ENCODE measurements at places on chromosomes 5 and 9. TPM values are rescaled to one million over a fixed set of nuclear protein-coding genes. Genes with fewer than 3 reads are reported as not detected.

DNA sequence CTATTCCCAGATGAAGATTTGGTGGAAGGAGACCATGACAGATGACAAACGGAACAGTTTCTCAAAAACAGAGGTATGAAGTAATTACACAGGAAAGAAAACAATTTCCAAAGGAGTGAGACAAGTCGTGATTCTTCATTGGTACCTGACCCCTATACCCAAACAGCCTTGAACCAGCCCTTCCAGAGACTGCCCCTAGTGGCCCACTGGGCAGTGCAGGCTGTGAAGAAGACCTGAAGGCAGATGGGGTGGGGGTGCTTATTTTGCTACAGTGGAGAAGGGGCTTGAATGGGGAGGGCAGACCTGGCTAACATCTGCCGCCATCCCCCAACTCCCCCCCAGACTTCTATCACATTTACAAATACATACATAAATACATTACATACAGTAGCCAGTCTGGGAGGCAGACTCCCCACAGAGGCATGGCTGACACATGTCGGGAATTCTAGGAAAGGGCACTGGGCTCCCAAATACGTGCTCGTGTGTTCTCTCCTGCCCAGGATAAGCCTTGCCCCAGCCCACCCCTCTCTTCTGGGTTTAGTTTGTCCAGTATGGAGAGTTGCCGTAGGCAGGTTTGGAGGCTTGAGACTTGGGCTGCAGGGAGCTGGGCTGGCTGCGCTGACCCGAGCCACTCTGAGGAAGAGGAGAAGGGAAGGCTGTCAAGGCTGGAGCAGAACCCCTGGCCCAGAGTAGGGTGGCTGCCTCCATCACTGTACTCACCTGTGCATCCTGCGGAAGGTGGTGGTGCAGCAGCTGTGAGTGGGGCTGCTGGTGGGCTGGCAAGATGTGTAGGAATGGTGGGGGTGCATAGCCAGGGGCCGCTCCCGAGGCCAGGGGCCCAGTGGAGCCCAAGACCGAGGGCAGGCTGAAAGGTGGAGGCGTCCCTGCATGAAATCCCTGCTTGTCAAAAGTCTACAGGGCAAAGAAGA lies 105.3 kb downstream of the UBE2R2 start:
- peak; percentile 43 for DNase-seq

GRCh38 chr5:96876292-96876850 lies at the start of gene ERAP2:
TSS of gene ERAP2 (plus strand) at chr5:96876500. CDS start at chr5:96879686, 3,186 bp downstream.
- peak; percentile 28 for DNase-seq

Gene NR5A1
- total RNA-seq, result not detected

GRCh38 chr5:73115399-73116051 lies 4.8 kb upstream of the TMEM171 start:
- DNase-seq, result no peak

GRCh38 chr5:35781181-35781790 lies 75.4 kb upstream of the IL7R start:
- no peak for DNase-seq

- DNase-seq, result no peak
These were observed 311.4 kb downstream of the TLE1 start for GRCh38 chr9:81377921-81378320.

Gene OR1J2
- total RNA-seq, result not detected

DNA sequence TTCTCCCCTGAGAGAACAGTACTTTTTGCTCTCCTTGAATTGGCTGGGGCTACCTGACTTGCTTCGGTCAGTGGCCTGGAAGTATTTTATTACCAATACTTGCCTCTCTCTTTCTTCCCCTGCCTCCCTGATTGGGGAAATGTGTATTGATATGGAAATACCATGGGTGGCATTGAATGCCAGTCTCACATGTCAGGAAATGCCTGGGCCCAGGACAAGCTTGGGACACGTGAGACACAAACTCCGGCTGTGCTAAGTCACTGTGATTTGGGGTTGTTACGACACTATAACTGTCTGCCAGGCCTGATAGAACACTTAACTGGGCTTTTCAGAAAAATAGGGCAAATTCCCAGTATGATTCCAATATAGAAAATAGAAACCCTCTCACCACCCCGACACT lies 238.3 kb downstream of the GADD45G start:
- no peak for DNase-seq

DNA sequence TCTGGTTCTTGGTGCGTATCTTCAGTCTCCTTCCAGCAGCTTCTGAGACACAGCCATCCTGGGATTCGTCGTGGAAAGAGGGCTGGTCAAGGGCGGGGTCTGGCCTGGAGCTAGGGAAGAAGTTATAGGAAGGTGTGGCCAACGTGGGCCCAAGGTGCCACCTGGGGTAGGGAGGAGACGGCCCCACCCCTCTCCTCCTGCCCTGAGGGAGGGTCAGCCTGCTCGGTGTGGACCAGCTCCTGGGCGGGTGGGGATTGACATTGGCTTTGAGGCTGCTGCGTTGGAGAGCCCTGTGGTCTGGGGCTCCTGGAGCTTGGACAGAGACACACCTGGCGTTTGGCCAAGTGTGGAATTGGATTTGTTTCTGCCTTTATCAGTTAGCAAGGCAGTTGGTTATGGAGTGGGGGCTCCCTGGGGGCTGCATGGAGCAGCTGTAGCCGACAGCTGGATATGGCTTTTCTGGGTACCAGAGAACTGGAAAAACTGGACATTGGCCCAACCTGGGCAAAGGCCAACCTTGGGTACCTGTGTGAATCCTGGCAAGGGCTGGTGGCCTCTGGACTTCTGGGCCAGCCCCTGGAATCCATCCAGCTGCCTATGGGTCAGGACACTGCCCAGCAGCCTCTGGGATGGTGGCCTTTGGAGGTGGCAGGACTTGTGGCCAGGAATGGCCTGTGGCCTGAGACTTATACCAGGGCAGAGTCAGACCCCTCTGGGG lies 75.7 kb upstream of the PPP1R26 start:
- no peak for DNase-seq

Gene RASGEF1C
- total RNA-seq, result not detected

- DNase-seq, result no peak
These were observed 18.6 kb upstream of the CEP72 start for GRCh38 chr5:593511-593910.

- DNase-seq, result no peak
These were observed 60.3 kb upstream of the ADAMTS16 start for GRCh38 chr5:5079876-5080275.

GRCh38 chr5:14339468-14339867 lies 196.3 kb downstream of the TRIO start:
- no peak for DNase-seq

GRCh38 chr9:90074316-90074962 lies 469.6 kb downstream of the GADD45G start:
- no peak for DNase-seq

- DNase-seq, result peak; percentile 52
These were observed 9.9 kb upstream of the PCDHB2 start for GRCh38 chr5:141084487-141084989.

- DNase-seq, result no peak
These were observed 552.0 kb upstream of the KLF4 start for GRCh38 chr9:108041551-108041950.

Gene C7
- total RNA-seq, result not detected

Gene DOCK2
- total RNA-seq, result 181 TPM

- DNase-seq, result no peak
These were observed 52.7 kb downstream of the WNK2 start for GRCh38 chr9:93236541-93237206.

DNA sequence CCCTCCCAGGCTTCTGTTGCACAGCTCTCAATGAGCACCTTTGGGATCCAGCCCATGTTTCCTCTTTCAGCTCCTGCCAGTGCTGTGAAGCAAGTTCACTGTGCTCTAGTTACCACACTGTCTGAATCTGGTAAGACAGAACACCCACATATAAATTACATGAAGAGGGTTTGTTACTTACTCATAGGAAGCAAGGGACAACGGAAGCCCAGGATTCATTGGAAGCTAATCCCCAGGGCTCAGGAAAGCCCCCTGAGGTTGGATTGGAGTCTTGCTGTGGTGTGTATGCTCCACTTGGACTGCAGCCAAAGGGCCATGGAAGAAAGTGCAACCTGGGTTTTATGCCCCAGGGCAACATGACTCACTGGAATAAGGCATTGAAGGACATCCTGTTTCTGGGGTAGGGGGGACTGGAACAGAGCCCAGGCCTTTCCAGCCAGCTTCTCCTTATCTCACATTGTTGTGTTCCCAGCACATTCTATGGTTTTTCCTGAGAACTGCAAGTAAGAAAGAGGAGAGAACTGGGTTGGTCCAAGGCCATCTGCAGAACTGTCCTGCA lies 15.6 kb upstream of the CLK4 start:
- DNase-seq, result no peak

Gene ACSL6
- 3.3 TPM for total RNA-seq

Gene WDR38
- total RNA-seq, result not detected

GRCh38 chr5:146721073-146721815 lies 157.3 kb downstream of the PPP2R2B start:
- DNase-seq, result no peak

Gene IFNK
- total RNA-seq, result not detected

Gene BRINP1
- total RNA-seq, result not detected

Gene DBH
- total RNA-seq, result not detected

- no peak for DNase-seq
These were observed 55.9 kb downstream of the TMEM215 start for GRCh38 chr9:32839013-32839885.

DNA sequence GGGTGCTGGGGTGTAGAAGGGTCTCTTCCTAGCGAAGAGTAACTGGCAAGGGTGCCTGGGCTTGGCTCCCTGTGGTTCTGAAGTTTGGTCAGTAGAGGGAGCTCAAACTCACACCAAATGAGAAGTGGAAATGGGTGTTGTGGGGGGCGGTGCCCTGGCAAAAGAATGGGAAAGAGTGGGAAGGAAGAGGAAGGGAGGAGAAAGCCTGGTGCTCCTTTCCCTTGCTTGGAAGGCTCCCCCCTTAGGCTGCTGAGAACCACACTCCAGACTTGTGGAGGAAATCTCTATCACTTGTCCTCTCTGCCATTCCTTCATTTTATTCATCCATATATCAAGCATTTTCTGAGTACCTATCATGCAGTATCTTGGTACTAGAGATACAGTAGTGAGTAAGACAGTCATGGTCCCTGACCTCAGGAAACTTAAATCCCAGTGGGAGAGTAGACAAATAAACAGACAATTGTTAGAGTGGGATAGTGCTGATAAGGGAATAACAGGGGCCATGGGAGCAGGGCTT lies 13.0 kb downstream of the SLC4A9 start:
- peak; percentile 57 for DNase-seq

DNA sequence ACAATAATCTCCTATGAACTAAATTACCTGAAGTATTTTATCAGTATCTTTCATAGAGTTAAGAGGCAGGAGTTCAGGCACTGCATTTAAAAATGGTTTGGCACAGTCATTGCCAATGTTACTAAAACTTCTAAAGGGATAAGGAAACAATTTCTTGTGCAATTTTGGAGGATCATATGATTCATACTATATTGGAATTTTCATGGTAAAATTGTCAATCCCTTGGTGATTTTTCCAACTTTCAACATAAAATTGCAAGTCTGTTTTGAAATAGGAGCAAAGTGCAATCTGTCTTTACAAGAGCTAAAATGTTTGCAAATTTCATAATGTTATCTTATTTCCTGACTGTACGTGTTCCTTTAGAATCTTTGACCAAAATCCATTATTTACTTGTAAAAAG lies 211.1 kb downstream of the DMRTA1 start:
- no peak for DNase-seq

DNA sequence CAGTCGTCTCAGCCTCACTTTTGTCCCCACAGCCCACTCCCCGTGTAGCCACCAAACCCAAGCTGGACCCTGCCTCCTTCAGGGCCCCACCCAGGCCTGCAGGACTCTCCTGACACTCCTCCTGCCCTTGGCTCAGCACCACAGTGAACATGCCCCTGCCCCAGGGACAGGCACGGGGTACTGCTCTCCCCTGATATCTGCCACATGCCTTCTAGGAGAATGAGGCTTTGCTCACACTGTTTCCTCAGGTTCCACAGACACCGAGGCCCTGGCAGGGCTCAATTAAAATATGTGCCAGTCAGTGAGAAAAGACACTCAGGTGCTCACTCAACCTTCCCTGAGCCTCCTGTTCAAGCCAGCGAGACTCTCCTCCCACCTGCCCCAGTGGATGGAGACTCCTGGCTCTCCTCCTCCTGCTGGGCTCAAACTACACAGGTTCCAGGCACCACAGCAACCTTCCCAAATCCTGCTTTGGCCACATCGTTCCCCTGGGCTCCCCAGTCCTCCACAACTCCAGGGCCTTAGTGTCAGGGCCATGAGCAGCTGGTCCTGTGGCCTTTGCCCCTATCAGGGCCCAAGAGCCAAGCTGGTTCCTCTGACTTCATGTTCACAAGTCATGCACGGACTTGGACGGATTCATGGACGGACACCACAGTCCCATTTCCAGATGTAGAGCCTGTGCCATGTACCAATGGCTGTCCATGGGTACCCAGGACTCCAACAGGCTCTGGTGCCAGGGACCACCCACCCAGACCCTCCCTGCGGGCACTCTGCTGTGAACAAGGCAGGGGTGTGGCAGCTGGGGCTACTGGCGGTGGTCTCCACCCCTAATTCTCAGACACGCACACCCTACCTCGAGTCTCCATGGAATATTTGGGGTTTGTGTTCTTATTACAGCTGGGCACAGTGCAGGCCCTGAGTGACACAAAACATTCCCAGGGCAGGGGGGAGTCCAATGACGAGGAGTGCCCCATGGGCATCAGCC lies 36.6 kb downstream of the BICD2 start:
- DNase-seq, result no peak

DNA sequence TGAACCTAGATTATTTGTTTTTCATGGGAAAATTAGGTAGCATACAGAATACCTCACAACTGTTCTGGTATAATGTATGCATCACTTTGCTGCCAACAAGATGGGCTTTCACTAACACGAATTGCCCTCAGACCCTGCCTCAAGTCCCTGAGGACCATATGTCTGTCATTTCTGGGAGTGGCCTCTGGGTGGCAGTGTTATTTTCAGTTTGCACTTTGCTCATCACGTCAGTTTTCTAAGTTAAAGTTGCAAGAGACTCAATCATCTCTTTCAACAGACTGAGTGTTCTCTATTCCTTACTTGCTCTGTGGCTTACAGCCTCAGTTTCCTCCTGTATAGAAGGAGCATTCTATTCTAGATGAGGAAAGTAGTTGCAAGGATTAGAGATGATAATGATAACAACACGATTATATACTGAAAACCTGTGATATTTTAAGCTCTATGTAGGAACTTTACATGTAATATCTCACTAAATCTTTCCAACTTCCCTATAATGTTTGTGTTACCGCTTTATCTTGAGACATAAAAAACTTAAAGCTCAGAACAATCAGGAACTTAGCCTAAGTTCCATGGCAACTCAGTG lies 55.7 kb downstream of the TSSK1B start:
- peak; percentile 76 for DNase-seq

- no peak for DNase-seq
These were observed 114.3 kb upstream of the PCA3 start for GRCh38 chr9:76649894-76650293.

- no peak for DNase-seq
These were observed 27.0 kb downstream of the C5 start for GRCh38 chr9:121023064-121023463.

Gene TMEM174
- total RNA-seq, result not detected

- no peak for DNase-seq
These were observed 106.2 kb downstream of the ENTREP1 start for GRCh38 chr9:69431203-69431602.

Gene DMGDH
- 0.45 TPM for total RNA-seq

DNA sequence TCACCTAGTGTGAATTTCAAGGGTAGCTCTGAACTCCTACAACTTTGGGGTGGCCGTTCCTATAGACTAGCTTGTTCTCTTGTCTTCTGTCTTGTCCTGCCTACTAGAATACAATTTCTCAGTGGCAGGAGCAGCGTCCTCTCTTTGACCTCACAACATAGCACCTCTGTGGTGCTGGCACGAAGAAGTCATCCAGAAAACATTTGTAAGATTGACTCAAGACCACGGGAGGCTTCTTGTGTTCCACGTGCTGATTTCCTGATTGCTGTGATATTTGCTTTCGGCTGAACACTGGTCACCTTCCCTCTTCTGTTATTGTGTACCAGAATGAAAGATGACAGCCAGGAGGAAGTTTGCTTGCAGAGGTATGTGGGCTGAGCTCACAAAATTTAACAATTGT lies 27.0 kb downstream of the SLC1A1 start:
- DNase-seq, result no peak

All from activated CD8-positive, alpha-beta T cell treated with anti-CD3 and anti-CD28 coated beads for 36 hours (primary cell).